ENCODE measurements at places on chromosomes 11 and 22.

- DNase-seq: no peak
Observed at GRCh38 chr11:72939031-72939430, 124.8 kb downstream of the ATG16L2 start.

DNA sequence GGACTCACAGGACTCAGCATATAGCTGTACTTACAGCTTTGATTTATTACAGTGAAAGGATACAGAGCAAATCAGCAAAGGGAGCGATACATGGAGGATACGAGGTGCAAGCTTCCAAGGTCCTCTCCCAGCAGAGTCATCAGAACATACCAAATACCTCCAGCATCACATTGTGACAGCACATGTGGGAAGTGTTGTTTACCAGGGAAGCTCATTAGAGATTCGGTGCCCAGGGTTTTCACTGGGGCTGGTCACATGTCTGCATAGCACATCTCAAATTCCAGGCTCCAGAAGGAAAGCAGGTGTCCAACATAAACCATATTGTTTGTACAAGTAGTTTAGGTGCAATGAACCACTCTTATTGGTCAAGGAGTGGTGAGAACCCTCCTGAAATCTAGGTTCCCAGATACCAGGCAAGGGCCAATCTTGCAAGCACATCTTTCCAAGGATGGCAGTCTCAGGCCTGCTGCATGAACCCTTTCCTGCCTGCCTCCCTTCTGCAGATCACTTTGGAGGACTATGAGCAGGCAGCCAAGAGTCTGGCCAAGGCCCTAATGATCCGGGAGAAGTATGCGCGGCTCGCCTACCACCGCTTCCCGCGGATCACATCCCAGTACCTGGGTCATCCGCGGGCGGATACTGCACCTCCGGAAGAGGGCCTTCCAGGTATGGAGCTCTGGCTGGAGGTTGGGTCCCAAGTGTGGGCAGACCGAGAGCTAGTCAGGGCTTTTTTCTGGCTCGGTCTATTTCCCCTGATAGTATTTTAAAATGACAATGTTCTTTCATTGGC lies 26.7 kb downstream of the AMPD3 start:
- DNase-seq: no peak

DNA sequence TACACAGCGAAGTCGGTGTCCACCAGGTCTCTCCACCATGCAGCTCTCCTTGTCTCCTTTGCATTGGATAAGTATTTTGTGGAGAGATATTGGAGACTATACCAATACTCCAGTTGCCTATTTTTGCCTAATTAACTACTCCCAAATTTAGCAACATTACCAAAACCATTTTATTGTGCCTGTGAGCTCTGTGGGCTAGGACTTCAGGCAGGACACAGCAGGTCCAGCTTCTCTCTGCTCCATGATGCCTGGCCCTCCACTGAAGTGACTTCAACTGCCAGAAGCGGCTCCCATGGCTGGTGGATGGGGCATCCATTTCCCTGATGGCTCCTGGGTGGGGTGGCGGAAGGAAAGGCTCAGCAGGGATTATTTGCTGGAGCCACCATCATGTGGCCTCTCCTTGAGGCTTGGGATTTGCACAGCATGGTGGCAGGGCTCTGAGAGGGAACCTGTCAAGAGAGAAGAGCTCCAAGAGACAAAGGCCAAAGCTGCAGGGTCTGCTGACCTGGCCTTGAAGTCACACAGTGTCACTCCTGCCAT lies 36.9 kb upstream of the MAPK1 start:
- DNase-seq: no peak

DNA sequence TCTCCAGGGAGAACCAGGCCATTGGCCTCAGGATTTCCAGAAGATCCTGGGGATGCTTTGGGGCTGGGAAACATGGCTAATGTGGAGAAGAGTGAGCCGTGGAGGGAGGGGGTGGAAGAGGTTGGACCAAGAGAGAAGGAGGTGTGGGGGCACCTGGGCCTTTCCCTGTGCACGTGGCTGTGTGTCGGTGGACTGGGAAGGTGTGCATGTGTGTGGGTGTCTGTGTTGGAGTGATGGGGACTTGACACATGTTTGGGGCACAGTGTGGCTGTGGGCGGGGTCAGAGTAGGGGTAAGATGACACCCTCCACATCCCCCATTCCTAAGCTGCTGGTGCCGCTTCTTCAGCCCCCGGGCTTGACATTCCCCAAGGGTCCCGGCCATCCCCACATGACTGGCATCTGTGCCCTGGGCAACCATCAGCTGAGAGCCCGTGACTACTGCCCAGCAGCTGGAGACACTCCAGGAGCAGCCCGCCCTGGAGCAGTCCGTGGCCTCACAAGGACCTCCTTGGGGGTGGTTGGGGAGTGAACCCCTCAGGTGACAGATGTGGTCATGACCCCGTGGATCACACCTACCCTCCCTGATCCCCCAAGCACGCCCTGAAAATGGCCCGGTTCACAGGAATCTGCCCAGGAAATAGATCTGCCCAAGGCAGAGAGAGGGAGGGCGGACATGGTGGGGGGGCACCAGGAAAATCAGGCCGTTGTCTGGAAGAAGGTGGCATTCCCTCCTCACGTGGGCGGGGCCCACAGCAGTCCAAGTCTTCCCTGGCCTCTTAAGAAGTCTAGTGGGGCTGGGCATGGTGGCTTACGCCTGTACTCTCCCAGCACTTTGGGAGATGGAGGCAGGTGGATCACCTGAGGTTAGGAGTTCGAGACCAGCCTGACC lies 34.8 kb upstream of the SOX10 start:
- DNase-seq: no peak

DNA sequence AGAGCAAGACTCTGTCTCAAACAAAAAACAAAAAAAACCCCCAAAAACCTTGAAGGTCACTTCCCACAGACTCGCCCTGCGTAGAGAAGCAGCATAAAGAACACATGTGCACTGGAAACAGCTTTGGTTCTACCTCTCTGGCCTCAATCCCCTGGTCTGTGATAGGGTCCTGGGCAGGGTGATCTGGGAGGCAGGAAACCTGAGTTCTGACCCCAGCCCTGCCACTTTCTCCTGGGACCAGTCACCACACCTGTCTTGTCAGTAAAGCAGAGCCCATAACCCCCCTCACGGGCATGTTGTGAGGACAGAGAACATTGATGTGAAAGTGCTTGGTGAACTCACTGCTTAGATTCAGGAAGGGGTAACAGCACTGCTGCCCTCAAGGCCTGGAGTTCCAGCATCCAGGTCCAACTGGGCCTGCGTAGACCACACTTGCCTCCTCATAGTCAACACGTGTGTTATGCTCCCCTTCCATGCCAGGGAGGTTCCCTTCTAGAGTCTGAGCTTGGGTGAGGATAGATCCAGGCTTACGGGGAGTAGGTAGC lies 11.4 kb downstream of the UCP2 start:
- no peak for DNase-seq

DNA sequence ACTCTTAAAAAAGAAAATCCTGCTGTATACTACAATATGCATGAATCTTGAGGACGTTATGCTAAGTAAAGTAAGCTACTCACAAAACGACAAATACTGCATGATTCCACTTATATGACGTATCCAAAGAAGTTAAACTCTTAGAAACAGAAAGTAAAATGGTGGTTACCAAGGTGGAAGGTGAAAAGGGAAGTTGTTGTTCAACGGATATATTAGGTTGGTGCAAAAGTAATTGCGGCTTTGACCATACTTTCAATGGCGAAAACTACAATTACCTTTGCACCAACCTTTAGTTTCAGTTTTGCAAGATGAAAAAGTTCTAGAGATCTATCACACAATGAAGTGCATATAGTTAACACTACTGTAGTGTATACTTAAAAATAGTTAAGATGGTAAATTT lies 101.8 kb downstream of the FAM168A start:
- no peak for DNase-seq

Measured in activated CD8-positive, alpha-beta memory T cell treated with anti-CD3 and anti-CD28 coated beads for 24 hours (primary cell).